ENCODE measurements at places on chromosomes 7 and 10.

DNA sequence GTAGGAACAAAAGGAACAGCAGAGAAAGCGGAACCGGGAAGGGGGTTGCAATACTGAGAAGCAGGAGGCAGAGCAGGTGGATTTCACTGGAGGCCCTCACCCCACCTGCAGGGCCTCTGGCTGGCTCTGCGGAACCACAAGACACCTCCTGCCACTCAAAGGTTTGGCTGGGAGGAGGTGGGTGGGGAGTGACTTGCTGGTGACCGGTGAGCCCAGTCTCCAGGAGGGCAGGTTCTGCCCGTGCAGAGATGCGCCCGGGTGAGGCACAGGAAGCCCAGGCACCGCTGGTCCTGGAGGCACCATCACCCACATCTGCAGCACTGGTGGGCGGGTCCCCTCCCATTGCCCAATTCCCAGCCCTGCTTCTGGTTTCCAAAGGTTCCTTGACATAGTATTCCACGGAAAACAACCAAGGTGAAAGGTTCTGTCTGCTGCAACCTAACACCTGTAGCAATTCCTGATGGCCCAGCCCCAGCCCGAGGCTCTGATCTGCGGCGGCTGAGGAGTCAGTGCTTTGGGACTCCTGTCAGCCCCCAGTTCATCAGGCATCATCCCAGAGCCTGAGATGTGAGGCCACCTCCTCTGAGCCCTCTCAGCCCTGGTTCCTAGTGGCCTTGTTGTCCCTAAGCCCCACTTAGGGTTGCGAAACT is 64.4 kb downstream of the CALML3 start:
- no peak for DNase-seq

- no peak for DNase-seq
Measured at GRCh38 chr7:156060925-156061324, 248.7 kb upstream of the SHH start.

- DNase-seq: no peak
Measured at GRCh38 chr10:118220346-118220850, 121.7 kb downstream of the FAM204A start.

- DNase-seq: no peak
Measured at GRCh38 chr7:132276234-132276630, 300.0 kb downstream of the PLXNA4 start.

DNA sequence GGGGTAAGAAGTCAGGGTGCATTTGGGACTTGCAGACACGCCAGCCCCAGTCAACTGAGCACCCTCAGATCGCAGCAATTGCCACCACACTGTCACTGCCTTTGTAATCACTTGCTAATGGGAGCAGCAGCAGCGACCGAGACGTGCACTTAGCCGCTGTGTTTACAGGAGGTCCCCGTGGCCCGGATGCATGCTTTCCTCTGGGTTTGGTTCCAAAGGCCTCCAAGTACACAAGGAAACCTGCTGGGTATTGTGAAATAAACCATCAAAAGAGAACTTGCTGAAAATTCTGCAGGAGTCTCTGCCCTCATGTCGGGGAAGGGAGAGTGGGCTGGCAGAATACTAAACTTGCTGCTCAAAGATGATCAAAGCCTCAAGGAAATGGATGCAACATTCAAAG is 341.7 kb downstream of the DNAJB6 start:
- no peak for DNase-seq

DNA sequence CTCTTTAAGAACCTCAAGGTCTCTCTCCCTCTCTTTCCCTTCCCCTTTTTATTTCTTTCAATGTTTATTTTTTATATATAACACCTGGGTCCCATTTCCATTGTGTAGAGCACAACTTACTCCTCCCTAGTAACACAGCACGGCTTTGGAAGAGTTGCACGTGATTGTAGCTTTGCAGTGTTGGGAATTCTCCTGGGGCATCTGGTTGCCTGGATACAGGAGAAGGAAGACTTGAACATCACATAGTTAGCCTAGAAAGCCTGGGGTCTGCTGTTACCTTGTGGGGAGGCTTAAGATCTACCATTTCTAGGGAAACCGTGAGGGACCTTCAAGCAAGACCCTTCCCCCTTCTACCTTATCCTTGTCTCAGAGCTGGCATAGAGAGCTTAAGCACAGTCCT is 41.1 kb upstream of the NFKB2 start:
- no peak for DNase-seq

GRCh38 chr10:90665905-90666662 is 191.8 kb downstream of the HTR7 start:
- no peak for DNase-seq

DNA sequence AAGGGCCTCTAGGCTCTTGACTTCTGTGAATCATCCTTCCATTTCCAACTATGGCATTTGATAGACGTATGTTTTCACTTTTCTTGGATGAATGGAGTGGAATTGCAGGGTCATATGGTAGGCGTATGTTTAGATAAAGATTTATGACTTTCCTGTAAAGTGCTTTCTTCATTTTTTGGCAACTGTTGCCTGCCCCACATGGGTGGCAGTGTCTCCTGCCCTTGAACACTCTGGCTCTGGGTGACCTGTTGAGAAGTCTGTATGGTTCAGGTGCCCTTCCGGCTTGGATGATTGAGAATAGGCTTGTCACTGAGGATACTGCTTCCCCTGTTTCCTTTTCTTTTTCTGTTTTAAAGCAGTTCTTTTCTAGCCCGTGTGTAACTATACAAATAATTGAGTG is 23.1 kb downstream of the RET start:
- no peak for DNase-seq

DNA sequence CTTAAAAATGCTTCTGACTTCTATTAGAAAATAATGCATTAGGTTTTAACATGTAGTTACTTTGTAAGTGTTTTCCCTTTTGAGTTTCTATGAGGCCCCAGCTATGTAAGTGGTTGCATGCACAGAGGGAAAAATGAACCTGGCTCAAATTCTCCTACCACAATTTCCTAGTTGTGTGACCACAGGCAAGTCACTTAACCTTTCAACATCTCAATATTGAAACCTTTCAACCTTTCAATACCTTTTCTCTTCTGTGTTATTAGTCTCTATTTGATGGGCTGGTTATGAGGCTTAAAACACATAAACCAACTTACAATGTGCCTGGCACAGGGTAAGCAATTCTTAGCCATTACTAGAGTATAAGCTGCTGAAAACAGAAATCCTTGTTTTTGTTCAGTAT is 203.0 kb downstream of the KCND2 start:
- no peak for DNase-seq

GRCh38 chr7:69364813-69365643 is 233.2 kb upstream of the AUTS2 start:
- no peak for DNase-seq

DNA sequence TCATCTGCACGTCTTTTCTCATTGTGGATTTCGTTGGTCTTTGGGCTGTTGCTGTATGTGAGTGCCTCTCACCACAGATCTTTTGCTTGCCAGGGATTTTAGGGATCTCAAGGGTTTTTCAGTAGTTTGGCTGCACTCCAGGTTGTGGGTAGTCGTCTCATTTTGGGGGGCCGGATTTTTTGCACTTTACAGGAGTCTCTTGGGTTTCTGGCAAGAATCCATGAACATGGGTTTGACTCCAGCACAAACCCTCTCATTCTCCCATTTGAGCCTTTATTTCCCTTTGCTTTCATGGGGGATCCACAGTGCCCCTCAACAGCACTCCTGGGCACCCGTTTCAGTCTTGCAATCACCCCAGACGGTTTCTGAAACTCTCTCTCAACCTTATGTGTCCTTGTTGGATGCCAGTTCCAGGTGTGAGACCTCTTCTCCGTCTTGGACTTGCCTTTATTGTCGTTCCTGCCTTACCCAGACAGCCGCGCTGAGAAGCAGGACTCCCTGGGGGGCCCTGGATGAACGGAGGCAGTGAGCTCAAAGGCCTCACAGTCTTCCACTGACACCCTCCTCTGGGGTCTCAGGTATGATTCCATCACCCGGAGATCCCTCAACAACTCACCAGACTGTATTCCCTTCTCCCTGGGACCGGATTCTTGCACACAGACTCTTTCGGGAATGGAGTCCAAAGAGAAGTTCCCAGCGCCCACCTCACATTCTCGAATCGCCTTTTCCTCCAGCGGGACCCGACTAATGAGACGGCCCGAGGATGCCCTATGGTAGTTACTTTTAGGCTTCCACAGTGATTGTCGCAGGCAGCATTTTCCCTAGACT is 18.8 kb upstream of the ZNF273 start:
- DNase-seq: no peak

DNA sequence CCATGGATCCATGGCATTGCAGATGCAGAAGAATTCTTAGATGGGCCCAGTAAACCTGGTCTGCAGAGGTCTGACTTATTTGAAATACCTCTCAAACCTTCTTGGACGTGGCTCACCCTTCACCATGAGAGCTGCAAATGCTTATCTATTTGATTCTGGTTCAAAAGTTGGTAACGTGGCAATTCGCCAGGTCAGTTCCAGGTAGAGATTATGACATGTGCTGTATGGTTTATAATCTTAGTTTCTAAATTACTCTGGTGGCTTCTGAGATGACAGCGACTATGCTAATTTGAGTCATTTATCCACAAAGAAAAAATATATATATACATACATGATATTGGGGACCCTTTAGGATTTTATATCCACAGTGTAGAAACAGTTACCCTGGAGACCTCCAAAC is 68.8 kb downstream of the NRP1 start:
- no peak for DNase-seq

DNA sequence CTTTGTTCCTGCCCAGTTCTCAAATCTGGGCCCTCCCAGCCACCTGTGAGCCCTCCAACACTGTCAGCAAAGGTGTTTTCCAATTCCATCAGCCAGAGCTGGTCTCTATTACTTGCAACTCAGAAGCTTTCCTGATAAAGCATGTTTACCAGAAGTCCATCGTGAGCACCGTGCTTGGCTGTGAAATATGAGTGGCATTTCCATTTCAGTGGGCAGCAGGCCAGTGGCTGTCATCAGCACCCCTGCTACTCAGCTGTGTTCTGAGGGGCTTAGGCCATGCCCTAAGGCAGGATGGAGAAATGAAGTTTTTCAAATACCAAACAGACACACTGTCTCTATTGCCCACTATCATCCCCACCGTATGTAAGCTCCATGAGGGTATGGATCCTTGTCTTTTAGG is 12.7 kb upstream of the BNIP3 start:
- DNase-seq: no peak

- DNase-seq: no peak
Measured at GRCh38 chr7:64802699-64803098, 8.5 kb downstream of the ZNF138 start.

GRCh38 chr10:971150-971542 is 17.1 kb upstream of the GTPBP4 start:
- no peak for DNase-seq

- DNase-seq: no peak
Measured at GRCh38 chr10:20105236-20105635, 289.0 kb downstream of the PLXDC2 start.

GRCh38 chr7:114783508-114783907 is 138.4 kb upstream of the MDFIC start:
- no peak for DNase-seq

DNA sequence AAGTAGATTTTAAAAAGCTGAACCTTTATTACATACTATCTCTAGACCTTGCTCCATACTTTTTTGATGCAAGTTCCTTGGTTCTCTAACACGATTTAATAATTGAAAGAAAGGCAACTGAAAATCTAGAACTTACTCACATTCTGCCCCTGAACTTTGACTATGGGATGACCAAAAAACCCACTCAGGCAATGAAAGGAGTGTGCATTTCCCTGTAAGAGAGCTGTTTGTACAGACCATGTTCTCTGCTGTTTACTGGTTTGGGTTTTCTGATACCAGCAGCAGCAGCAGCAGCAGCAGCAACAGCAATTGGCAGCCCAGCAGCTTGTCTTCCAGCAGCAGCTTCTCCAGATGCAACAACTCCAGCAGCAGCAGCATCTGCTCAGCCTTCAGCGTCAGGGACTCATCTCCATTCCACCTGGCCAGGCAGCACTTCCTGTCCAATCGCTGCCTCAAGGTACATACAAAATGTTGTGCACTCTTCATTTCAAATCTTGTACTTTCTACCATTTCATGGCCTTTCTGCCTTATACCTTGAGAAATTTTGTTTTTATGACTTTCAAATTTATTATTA is 216.7 kb downstream of the FOXP2 start:
- DNase-seq: no peak

- no peak for DNase-seq
Measured at GRCh38 chr10:71880425-71881306, 29.6 kb upstream of the PSAP start.

DNA sequence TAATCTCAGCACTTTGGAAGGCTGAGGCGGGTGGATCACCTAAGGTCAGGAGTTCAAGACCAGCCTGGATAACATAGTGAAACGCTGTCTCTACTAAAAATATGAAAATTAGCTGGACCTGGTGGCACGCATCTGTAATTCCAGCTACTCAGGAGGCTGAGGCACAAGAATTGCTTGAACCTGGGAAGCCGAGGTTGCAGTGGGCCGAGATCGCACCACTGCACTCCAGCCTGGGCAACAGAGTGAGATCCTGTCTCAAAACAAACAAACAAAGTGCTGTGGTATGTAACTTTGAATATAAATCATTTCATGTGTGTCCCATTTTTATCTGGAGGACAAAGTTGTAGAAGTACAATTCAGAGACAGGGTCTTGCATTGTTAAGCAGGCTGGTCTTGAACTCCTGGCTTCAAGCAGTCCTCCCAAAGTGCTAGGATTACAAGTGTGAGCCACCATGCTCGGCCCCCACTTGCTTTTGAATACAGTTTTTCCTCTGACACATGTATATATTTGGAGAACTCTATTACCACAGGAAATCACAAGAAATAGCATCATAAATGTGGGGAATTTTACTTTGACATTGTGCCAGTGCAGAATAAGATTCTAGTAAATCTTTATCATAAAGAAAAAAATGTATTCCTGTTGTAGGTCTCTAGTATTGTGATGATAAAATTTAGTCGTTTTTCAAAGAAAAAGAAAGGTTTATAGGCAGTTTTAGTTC is 32.6 kb downstream of the PTPN12 start:
- DNase-seq: no peak

DNA sequence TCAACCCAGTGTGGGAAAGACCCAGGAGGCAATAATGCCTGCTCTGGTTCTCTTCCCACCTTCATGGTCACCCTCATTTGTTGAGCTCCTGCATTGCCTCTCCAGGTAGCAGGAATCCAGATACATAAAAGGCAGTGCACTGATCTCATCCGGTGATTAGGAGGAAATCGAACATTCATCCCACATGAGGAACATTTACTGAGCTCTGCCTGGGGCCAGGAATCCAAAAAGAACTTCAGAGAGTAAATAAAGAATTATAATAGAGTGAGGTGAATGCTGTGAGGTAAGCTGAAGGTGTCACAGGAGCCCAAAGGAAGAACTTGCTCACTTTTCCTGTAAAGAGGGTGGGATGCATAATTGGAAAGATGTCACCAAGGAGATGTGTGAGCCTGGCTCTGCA is 121.2 kb downstream of the RALA start:
- DNase-seq: no peak

- DNase-seq: no peak
Measured at GRCh38 chr10:26800468-26800867, 60.3 kb downstream of the ABI1 start.

GRCh38 chr10:135132-135600 is at the start of gene ZMYND11:
ZMYND11 (plus strand) TSS chr10:135455; CDS start chr10:180013, 44,558 bp downstream.
- no peak for DNase-seq

GRCh38 chr7:105241198-105241597 is 147.5 kb downstream of the SRPK2 start:
- DNase-seq: no peak

Measured in AG04449 (cell line).